Psoas muscle (tissue), 8 donors: ENCODE measurements at places on chromosomes 2 and 18. TPM values are rescaled to one million over a fixed set of nuclear protein-coding genes. Genes with fewer than 3 reads are reported as not detected.
A peak's percentile ranks its signal among the peaks of the same experiment; 100 is the strongest.

DNA sequence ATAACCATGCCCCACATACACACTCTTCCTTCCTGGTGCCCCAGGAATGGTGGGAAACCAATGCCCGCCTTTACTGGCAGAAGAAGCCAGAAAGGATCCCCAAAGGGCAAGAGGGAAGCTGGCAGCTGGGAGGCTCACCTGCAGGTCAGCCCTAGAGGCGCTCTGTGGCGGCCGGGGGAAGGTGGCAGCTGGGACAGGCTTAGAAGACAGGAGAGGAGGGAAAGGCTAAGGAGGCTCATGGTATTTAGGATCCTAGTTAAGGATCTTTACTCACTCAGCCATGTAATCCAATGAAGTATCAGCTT is 23.8 kb downstream of the ADRA2B start:
- DNase-seq = no peak

- DNase-seq = no peak
Observed at GRCh38 chr18:905307-905947, 756 bp downstream of the ADCYAP1 start.

DNA sequence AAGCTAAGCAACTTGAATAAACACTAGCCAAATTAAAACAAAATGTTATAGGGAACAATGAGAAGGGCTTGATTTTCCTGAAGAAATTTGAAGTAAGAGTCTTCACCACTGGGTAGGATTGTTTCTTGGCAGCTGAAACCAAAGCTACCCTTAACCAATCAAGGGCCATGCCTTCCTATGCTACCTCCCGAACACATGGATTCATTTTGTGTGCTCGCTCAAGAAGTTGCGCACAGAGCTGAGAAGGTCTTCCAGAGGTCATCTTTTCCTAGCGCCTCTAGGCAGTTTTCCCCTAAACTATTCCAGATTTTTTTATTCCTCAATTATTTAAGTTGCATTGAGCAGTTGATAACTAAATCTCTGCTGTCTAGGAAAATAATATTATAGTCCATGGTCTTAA is 264.6 kb downstream of the RBM43 start:
- no peak for DNase-seq

DNA sequence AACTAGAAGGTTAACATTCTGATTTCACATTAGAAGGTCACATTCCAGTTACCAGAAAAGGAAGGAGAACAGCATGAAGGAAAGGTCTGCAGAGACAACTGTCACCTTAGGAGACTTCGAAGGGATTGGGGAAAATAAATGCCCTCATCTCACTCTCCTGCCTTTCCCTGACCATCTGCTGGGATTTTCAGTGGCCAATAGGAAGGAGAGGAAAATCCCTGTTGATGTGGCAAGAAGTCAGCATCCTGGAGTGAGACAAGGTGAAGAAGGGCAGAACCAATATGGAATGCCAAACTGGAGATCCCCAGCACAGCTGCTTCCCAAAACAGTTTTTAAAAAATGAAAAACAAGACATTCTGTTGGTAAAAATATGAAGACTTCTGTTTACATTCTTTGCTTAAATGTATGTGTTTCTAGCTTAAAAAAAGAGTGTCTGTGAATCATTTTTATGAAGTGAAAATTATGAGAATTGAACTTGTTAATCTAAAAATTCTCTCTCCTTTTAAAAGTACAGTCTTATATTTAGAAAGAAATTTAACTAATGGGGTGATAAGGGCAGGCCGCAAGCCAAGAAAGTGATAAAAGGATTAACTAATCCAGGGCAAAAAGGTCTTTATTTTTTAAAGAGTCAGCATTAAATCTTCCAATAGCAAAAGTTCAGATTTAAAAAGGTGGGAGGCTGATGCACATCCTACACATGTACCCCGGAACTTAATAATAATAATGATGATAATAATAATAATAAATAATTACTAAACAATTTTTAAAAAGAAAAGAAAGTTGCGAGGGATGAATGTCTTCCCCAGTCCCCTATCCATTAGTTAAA is 160.6 kb upstream of the DOK6 start:
- DNase-seq = no peak

Gene DYNAP
- total RNA-seq = not detected

DNA sequence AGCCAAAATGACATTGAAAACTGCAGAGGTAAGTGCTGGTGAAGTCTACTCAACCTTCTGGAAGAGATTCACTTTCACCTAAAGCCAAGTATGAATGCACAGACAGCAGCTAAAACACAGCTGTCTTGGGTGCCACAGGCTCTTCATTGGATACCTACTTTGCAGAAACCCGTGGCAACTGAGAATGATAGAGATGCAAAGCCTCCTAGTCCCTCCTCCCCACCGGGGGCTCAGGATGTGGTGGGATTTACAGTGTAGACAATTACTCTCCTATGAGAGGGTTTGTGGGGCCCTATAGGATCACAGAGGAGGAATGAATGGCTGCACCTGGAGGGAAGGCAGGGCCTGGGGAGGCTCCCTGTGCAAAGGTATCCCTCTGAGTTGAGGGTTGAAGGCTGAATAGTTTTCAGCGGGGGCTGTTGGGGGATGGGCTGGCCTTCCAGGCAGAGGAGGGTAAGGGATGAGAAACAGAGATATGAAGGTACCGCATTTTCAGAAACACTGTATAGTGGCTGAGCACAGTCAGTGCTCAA is 131.6 kb downstream of the RNF144A start:
- DNase-seq = no peak

DNA sequence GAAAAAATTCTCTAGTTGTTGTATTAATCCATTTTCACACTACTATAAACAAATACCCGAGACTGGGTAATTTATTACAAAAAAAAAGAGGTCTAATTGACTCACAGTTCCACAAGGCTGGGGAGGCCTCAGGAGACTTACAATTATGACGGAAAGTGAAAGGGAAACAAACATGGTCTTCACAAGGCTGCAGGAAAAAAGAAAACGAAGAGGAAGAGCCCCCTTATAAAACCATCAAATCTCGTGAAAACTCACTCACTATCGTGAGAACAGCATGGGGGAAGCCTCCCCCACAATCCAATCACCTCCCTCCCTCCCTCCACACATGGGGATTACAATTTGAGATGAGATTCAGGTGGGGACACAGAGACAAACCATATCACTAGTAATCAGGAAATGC is 61.7 kb upstream of the SPTBN1 start:
- no peak for DNase-seq

Gene COL3A1
- 73.1 TPM for total RNA-seq

Gene CXCR1
- total RNA-seq = 0.28 TPM

Gene TLX2
- total RNA-seq = not detected

GRCh38 chr18:54255141-54255540 is 14.2 kb upstream of the POLI start:
- no peak for DNase-seq

- peak; percentile 69 for DNase-seq
Observed at GRCh38 chr2:119485336-119486110, 38.8 kb downstream of the SCTR start.

Gene TUBB8B
- not detected for total RNA-seq

Gene PJVK
- 1.2 TPM for total RNA-seq

GRCh38 chr2:98832172-98832571 is 101.2 kb upstream of the MGAT4A start:
- DNase-seq = no peak

Gene KCTD1
- 8.6 TPM for total RNA-seq

- no peak for DNase-seq
Observed at GRCh38 chr18:825891-826585, 14.0 kb upstream of the YES1 start.

Gene HOXD4
- 1.5 TPM for total RNA-seq

DNA sequence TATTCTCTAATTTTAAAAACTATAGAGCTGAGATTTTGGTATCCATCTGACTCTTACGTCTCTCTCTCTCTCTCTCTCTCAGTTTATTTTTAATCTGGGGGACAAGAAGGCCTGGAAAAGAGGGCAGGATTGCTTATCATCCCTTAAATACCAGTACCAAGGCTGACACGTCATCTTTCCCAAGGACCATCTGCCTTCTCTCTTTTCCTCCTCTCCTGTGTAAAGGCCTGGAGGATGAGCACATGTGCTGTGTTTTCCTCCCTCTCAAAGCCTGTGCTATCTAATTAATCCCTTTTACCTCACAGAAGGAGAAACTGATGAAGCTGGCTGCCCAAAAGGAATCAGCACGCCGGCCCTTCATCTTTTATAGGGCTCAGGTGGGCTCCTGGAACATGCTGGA is 7.3 kb downstream of the IL37 start:
- DNase-seq = no peak

DNA sequence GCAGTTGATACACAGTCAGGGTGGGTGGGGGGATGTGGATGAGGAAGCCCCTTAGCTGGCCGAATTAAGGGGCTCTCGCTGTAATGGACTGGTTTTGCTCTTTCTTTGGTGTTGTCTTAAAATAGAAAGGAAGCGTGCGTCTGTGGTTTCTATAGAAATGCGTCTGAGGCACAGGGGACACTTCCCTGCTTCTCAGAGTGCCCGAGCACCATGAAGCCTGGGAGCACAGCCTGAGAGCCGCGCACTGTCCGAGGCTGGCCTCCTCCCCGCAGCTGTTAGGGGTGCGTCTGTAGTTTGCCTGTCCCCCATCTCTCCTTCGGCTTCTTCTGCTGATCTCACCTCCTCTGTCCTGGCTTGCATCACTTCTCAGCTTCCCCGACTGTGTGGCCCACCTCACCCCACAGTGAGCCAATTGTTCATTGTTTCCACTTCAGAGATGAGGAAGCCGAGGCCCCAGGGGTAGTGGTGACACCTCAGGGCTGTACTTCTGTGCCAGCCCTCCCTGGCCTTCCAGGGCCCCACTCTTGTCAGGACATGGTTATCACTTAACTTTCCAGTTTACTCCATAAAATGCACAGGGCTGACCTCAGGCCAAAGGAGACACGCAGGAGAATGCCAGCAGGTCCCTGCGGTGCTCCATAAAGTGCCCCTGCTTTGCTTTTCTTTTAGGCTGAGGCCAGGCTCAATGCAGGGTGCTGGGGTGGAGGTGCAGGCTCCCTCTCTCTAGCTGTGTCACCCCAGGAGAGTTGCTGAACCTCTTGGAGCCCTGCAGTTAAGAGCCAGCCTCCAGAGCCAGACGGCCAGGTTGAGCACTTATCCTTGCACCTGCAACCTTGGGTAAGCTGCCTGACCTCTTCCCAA is 210.6 kb downstream of the SEPTIN10 start:
- DNase-seq = no peak

DNA sequence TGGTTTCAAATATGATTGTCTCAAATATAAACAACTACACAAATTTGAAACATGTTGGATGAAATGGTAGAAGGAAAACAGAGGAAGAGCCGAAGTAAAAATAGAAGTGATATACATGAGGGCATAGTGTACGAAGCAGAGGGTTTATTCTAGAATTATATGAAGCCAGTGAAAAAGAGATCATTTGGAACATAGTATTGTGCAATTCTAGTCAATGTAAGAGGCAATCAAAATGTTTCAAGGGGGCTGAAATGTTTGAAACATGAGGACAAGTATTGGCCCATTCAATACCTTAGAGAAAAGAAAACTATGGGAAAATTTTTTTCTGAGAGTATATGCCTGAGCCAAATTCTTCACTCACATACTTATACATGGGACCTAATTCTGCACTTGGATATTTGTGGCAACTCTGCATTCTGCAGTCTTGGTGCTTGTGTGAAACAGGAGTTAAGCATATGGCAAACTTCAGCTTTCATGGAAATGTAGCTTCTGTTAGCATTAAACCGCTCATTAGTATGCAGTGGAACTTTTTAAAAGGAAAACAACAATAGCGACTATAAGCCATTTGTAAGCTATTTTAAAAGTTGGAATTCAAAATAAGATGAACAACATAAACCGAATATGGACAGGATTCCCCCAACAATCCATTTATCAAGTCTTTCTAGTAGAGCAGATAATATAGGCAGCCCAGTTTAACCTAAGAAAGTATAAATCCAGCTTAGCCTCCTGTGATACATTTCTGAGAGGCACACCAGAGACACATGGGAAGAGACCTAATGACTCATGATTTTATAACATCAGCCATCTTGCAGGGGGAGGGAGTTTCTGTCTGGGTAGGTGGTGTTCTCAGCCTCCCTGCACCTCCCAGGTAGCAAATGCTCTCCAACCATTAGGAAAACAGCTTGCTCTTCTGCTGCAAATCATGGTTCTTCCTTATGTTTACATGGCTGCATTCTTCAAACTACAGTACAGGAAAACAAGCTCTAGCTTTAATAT is 197.8 kb downstream of the PAX3 start:
- DNase-seq = no peak

Gene BCL11A
- total RNA-seq = 0.24 TPM

DNA sequence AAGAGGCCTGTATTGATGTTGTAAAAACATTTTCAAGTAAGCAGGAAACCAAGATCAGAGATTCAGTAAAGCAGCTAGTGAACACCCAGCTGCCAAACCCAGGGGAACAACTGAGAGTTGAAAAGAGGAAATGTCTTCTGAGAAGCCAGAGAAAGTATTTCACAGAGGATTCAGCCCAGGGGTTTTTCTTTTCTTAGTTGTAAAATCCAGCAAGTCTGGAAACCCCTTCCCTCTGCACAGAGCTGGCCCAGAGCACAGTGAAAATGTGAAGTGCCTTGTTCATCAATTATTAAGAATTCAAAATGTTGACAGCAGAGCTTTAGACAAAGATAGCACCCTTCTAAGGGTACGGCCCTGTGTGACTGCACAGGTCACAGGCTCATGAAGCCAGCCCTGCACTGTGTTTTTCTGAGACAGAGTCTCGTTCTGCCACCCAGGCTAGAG is 28.4 kb downstream of the AFF3 start:
- DNase-seq = no peak

DNA sequence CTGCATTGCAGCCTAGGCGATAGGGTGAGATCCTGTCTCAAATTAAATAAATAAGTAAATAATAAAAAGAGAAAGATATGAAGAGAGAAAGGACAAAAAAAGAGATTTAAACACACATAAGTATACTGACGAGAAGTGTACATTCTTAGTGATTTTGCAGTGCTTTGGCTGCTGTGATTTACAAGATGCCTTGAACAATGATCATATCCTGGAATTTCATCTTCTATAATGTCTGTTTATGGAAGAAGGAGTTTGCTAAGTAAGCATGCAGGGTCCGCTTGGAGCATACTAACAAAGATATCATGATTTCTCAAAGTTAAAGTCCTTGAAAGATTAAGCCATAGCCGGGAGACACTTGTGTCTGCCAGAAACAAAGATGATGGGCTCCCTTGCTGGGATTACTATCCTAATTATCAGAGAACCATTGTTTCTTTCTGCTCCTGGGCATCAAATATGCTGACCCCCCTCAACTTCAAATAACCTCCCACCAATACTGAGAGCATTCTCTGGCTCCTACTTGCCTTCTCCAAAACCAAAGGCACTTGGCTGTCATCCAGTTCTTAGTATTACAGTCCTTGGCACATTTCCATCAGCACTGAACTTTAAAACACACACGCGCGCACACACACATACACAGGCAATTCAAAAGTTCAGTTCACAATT is 47.5 kb upstream of the STAM2 start:
- peak; percentile 51 for DNase-seq

Gene PID1
- 9.8 TPM for total RNA-seq

Gene PLGLB2
- not detected for total RNA-seq

Gene PSMA8
- not detected for total RNA-seq

Gene CRYGC
- not detected for total RNA-seq

DNA sequence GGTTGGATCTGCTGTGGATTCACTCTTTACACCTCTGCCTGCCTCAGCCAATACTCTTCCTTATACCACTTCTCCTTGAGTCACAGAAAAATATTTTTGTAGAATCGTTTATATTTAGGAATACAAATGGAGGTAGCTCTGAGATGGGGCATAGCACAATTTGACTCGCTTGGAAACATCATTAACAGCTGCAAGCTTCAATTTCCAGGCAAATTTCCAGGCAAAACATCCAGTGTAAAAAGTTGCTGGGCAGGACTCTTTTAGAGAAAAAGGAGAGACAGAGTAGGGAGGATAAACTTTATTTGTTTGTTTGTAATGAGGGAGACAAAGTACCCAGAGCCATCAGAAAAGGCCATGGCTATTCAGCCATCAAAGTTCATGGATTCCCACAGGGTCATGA is 74.4 kb upstream of the SOX11 start:
- DNase-seq = no peak
